NCI-H2227 treated with DMSO at 0.1 percent for 48 hours (cell line): ENCODE measurements at places on chromosomes 5 and 9.

GRCh38 chr9:14353222-14354056 lies 39.5 kb upstream of the NFIB start:
- DNase-seq, result peak; percentile 78

DNA sequence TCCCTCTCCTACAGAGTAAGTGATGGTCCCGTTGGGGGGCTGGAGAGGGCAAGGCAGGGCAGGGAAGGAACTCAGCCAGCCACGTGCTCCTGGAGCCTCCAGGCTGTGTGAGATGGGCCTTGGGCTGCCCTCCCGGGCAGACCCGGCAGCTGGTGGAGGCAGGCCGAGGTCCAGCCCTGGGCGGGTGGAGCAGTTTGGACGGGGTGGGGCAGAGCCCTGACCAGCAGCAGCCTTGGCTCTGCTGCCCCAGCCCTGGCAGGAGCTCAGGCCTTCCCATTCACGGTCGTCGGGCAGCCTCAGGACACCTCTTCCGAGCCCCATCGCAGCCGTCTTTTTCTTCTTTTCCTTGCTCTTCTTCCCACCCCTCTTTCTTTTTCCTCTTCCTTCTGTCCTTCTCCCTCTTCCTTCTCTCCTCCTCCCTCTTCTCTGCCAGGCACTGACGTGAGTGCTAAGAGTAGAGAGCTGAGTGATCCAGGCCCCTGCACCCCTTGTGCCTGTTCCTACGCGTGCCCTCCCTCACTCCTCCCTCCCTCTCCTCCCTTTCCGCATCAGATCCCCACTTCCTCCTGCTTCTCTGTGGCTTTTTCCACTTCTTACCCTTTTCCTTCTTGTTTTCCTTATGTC lies 42.8 kb downstream of the AMBP start:
- no peak for DNase-seq

- DNase-seq, result no peak
Measured at GRCh38 chr9:135492886-135493669, 7.4 kb upstream of the MRPS2 start.

- no peak for DNase-seq
Measured at GRCh38 chr9:5582835-5583195, 46.1 kb upstream of the RIC1 start.

GRCh38 chr5:55917402-55918086 lies 66.4 kb downstream of the IL31RA start:
- no peak for DNase-seq

DNA sequence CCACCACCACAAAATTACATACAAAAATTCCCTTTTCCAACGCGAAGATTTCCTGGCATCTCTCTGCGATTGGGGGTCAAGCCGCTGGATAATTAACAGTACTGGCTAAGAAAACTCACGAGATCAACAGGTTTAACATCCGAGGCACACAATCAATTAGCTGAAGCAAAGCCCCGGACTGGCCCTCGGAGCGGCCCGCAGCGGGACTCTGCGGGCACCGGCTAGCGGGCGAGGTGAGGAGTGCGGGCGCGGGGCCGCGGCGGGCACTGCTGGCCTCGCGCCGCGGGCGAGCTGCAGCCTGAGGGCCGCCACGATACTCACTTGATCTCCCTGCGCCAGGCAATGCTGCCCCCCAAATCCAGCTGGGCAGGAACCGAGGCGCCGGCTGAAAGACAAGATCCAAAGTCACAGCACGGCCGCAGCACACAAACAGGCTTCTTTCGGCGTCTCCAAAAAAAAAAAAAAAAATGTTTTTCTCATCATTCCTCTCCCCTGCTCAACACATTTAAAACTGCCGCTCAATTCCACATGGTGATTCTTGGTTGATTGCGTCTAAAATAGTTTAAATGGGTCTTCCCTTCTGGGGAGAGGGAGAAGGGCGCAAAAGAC lies 210.2 kb downstream of the MEF2C start:
- DNase-seq, result no peak

- no peak for DNase-seq
Measured at GRCh38 chr5:74622122-74622521, 18.4 kb downstream of the ENC1 start.

- no peak for DNase-seq
Measured at GRCh38 chr5:66704790-66705425, 108.7 kb downstream of the MAST4 start.

DNA sequence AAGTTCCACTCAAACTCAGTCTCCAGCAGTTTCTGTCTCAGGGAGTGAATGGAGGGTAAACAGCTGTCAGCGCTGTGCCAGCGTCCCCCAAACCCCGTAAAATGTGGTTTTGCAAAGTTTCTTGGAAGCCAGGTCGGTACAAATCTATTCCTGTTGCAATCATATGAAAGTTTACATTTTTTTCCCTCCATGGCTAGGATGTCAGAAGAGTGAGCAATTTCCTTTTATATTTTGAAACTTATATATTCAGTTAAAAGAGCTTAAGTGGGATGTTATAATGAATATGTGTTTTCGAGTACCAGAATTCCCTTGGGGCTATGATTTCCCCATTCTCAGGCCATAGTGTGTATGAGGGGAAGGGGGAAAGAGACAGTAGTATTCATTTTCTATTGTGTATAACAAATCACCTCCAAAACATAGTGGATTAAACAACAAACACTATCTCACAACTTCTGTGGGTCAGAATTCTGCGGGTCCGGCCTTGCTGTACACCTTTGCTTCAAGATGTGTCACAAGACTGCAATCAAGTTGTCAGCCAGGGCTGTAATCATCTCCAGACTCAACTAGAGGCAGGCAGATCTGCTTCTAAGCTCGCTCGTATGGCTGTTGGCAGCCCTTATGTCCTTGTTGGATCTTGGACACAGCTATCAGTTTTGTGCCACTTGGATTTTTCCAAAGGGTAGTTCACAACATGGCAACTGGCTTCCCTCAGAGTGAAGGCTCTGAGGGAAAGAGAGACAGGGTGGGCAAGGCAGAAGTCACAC lies 107.4 kb downstream of the SNX18 start:
- peak; percentile 8 for DNase-seq

DNA sequence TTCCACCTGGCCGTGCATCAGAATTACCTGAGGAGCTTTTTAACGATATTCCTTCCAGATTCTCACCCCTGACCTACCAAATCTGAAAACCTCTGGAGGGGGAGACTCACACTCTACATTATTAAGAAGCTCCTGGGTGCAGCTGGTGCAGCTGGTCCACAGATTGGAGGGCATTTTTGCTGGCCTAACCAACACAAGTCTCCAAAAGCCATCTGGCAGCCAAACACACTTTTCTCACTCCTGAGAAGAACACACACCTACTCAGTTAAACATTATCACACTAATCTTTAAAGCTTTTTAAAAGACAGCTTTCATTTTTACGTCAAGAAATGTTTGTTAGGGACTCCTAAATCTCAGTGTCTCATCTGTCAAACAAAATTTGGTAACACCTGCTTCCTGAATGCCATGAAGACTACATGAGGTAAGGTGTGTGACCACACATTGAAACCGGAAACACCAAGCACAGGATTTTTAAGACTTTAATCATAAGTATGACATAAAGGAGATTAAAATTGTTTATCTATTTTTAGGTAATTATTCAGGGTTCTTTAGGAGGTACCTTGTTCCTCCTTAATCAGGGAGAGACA lies 14.2 kb upstream of the PTPN3 start:
- no peak for DNase-seq

- no peak for DNase-seq
Measured at GRCh38 chr9:93080406-93080805, 15.6 kb upstream of the CARD19 start.

GRCh38 chr9:121316378-121316777 lies 48.4 kb downstream of the GSN start:
- no peak for DNase-seq

GRCh38 chr5:112186401-112186990 lies 232.6 kb downstream of the EPB41L4A start:
- peak; percentile 8 for DNase-seq

DNA sequence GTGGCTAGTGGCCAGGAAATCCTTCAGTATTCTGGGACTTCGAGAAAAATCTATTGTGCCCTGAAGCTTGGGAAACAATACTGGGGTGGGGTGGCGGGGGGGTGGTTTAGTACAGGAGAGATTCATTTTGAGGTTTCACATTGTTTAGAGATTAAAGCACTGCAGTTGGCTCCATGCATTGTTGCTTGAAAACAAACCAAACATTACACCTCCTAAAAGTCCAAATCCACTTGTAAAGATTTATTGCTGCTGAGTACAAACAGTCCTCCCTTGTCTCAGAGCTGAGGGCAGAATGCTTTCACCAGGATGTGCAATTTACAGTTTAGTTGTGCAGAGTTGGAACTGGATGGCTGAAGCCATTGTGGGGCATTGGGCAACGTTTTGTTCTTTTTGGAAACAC lies 49.4 kb downstream of the GGTA1 start:
- no peak for DNase-seq

- no peak for DNase-seq
Measured at GRCh38 chr5:95942414-95942813, 19.2 kb downstream of the ELL2 start.

DNA sequence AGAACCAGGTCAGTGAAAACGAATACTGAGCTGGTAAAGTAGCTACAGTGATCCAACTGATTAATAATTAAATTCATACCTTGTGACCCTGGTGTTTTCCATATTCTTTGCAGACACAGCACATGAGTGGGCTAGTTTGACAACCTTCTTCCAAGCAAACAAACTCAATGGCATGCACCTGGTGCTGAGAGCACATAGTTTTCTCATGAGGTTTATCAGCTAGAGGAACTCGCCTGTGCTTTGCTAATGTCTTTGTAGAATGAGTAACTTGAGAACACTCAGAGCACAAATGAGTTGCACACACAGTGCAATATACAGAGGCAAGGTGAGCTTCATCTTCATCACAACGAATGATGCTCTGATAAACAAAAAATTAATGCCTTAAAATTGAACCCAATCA lies 12.6 kb downstream of the TRIM23 start:
- no peak for DNase-seq

DNA sequence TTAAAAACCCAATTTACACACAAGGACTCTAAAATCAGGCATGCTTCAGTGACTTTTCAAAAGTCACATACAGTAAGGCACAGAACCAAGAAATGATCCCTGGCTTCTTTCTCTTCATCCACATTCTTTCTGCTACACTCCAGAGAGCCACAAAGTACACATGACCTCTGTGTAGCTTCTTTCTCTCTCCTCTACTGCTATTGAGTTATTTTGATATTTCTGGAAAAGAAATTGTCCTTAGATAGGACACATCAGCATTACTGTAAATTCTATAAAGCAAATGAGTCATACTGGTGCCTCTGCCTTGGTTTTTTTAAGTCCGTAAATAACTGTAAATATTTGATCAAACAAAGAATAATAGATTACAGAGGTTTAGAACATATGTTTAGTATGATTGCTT lies 96.3 kb downstream of the KIAA0825 start:
- DNase-seq, result no peak

DNA sequence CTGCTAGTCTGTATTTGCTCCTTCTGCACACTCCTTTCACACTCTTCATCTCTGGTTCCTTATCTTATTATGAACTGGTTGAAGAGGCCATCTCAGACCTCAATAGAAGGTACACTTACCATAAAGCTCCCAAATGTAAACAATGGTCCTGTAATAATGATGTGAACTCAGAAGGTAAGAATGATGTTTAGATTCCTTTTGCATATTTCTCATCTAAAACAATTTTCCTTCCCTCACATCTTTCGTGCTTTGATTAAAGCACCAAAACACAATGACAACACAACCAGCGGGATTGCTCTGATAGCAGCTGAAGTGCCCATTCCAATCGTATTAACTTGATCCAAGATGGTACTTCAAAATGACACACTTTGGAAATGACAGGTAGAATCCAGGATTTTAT lies 34.3 kb downstream of the NFIB start:
- no peak for DNase-seq

DNA sequence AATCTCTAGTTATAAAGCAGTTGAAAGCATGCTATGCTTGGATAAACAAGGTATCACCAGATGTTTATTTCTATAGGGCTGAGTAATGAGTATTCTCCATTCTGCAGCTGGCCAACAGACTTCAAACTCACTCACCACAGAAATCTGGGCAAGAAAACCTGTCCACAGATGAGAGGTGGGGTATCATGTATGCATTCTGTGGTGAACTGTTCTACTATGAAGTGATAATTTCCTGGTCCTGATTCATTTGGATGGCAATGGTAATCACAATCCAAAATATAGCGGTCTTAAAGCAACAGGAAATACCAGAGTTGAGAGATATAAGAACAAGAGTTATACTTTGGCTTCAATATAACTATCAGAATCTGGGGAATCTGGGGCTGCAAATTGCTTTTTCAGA lies 65.9 kb upstream of the EFNA5 start:
- no peak for DNase-seq

- no peak for DNase-seq
Measured at GRCh38 chr5:170312666-170313065, 15.1 kb upstream of the LCP2 start.

DNA sequence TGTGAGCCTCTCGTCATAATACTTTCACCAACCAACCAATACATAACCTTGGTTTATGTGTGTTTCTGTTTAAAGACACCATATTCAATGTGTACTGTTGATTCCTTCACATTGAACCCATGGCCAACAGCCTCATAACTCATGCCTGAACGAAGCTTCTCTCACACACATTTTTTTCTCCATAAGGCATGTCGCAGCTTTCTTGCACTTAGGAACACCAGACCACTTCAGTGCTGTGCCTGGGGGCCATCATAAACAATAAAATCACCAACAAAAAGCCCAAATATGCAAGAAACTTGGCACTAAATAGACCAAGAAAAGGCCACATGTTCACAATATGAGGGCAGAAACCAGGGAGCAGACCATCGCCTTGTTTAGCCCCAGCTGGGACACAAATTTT lies 192.2 kb downstream of the ROR2 start:
- no peak for DNase-seq

GRCh38 chr9:131727795-131728545 lies 11.9 kb downstream of the RAPGEF1 start:
- DNase-seq, result no peak

DNA sequence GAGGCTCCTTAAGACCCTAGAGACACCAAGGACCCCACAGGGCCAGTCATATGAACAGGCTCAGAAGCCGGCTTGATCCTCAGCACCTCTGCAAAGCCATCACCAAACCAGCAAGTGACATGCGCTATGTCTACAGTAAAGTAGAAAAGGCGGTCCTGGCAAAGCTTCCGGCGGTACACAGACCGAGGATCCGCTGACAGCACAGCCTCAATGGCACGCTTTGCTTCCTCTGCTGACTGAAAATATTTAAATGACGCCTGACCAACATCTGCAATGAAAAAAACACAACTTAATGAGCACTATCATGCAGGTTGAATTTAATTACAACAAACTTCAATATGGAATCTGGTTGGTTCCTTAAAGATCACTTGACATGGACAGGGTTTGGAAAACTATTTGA lies 17.6 kb downstream of the TRMO start:
- no peak for DNase-seq
